ENCODE measurements at places on chromosomes 13 and 19.

GRCh38 chr19:51702103-51702824, 9.1 kb downstream of the SPACA6 start:
- DNase-seq = peak; percentile 31

GRCh38 chr19:4371247-4372164, 28.1 kb downstream of the MPND start:
- DNase-seq = no peak

DNA sequence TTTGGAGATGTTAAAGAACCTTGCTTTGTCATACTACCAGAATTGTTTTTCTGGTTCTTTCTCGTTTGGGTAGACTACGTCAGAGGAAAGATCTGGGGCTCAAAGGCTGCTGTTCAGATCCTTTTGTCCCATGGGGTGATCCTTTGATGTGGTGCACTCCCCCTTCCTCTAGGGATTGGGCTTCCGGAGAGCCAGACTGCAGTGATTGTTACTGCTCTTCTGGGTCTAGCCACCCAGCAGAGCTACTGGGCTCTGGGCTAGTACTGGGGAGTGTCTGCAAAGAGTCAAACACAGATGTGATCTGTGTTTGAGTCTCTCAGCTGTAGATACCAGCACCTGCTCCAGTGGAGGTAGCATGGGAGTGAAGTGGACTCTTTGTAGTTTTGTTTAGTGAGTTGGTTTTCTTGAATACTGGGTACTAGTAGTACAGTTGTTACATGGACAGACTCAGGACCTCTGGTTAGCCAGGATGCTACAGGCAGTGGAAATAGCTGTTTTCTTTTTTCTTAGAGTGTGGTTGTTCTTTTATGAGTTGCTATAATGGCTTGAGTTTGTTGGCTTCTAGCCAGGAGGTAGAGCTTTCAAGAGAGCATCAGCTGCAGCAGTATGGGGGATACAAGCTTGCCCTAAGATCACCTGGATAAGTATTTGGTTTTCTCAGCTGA, 34.4 kb downstream of the DNAJC15 start:
- peak; percentile 13 for DNase-seq

DNA sequence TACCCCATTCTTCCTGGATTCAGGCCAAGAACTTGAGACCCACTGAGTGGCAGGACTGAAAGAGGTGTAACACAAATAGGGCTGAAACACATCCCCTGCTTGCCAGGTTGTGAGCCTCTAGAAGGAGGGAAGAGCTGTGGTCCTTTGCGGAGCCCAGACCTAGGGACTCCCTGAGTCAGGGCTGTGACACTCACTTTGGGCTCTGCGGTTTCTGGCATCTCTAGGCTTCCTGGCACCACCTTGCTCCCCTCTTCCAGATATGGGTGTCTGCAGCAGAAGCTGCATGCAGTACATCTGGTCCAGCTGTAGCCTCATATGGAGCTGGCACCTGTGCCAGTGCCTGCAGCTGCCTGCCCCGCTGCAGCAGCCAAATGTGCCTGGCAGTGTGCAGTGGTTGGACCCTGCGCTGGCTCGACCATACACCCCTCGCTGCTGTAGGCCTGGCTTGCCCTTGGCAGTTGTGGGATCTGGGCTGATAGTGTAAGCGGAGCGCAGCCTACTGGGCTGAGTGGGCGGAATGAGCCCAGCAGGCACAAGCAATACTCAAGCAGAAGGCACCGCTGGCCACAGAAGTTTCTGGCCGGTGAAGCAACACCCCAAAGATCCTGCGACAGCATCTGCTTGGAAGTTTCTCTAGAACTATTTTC, 290.4 kb downstream of the SLITRK6 start:
- no peak for DNase-seq

GRCh38 chr13:97100821-97101220, 106.5 kb upstream of the OXGR1 start:
- no peak for DNase-seq

DNA sequence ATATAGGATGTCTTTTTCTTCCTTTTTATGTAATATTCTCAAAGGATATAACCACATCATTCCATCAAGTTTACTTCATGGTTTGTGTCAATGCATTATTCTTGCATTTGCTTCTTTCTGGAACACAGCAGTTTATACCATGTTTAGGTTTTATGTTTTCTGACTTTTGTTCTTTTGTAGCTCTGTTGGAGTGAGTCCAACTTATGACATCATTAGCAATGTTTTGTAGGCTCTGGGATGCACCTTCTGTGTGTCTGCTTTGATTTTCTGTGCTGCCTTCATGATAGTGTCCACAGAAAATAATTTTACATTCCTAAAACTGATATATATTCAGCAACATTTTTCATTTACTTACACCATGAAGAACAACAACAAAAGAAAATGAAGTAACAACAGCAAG, 68.9 kb downstream of the SHISA2 start:
- DNase-seq = no peak

- DNase-seq = no peak
Measured at GRCh38 chr13:76958841-76959432, 10.6 kb downstream of the ACOD1 start.

DNA sequence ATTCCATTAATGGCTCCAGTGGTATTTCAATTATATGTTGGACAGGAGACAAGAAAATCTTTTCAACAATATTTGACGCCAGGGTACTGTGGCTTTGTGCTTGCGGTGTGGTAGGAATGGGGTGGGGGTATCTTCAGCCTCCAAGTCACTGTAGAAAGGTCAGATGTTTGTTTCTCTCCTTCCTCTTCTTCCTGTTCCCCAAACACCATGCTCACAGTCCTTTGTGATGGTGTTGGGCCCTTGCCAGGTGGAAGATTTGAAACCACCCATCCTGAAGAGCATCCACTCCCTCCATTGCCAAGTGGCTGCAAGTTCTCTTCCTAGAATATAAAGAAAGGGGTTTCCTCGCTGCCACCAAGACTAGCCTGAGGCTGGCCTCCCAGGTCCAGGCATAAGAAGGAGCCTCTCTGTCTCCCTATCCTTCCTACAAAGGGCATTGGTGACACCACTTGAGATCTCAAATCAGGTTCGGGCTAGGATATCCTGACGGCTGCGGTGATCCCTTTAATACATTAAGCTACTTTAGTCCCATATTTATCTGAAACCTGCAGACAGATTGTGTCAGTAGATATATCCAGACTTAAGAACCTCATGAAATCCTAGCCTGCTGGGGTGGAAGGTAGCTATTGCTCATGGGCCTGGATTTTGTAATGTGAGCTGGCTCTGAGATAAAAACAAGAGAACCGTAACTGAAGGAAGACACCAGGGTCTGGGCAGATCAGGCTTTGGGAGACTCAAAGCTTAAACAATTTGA, 64.3 kb upstream of the SIAH3 start:
- no peak for DNase-seq

DNA sequence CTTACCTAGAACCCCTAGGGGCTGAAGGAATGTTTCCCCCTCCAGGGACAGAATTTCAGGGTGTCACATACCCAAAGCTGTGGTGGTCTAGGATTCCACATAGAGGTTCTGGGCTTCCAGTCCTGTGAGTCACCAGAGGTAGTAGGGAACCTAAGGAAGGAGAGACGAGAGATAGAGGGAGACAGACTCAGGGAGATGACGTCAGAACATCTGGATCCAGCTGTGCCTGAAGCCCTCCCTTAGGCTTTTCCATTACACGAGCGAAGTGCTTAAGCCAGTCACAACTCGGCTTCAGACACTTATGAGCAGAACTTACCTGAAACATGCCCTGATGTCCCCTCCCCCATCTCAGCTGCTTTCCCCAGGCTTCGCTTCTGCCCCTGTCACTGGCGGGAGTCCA, 11.8 kb upstream of the SELENOW start:
- DNase-seq = no peak

DNA sequence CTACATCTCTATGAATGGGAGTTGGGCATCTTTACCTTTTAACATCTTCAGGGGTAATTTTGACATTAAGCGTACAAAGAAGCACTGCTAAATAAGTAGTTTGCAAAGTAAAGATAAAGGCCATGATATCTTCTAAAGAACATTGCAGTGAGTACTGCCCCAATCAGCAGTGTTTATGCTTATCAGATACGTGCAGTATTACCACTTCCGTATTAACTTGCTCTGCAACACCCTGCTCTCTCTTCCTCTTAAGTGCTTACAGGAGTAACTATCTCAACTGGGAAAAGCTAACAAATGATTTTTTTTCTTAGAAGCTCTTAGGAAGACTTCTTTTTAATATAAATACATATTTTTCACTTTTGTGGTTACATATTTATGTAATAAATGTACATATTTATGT, 793.7 kb upstream of the SLC10A2 start:
- DNase-seq = no peak

GRCh38 chr13:98792785-98793495, 40.5 kb upstream of the SLC15A1 start:
- no peak for DNase-seq

GRCh38 chr19:5452594-5453565, 2.3 kb upstream of the ZNRF4 start:
- no peak for DNase-seq

DNA sequence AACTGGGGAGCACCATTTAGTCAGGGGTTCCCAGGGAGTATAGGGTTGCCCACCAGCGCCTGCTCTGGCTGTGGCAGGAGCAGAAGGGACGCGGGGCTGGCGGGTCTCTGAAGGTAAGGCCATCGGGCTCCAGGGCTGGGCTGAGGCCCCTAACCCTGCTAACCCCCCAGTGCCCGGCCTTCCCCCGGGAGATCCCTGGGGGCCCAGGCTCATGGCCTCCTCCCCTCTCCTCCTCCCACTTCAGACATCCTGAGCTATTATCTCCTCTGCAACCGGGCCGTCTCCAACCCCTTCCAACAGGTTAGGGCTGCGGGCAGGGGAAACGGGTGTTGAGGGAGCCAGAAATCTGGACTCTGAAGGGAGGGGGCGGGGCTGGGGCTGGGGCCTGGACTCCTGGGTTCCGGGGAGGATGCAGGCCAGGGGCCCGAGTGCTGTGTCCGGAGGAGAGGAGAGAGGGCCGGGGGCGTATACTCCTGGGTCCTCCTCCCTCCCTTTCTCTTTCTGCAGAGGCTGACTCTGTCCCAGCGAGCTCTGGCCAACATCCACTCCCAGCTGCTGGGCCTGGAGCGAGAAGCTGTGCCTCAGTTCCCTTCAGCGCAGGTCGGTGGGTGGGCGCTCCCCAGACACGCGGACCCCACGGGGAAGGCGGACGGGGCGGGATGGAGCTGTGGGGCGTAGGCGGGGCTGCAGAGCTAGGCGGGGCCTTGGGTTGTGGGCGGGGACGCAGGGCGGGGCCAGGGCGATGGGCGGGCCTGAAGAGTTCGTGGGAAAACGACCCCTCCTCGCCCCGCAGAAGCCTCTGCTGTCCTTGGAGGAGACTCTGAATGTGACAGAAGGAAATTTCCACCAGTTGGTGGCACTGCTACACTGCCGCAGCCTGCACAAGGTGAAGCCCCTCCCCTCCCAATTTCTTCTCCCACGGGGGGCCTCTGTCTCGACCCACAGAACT, 15.3 kb downstream of the TTYH1 start:
- no peak for DNase-seq

DNA sequence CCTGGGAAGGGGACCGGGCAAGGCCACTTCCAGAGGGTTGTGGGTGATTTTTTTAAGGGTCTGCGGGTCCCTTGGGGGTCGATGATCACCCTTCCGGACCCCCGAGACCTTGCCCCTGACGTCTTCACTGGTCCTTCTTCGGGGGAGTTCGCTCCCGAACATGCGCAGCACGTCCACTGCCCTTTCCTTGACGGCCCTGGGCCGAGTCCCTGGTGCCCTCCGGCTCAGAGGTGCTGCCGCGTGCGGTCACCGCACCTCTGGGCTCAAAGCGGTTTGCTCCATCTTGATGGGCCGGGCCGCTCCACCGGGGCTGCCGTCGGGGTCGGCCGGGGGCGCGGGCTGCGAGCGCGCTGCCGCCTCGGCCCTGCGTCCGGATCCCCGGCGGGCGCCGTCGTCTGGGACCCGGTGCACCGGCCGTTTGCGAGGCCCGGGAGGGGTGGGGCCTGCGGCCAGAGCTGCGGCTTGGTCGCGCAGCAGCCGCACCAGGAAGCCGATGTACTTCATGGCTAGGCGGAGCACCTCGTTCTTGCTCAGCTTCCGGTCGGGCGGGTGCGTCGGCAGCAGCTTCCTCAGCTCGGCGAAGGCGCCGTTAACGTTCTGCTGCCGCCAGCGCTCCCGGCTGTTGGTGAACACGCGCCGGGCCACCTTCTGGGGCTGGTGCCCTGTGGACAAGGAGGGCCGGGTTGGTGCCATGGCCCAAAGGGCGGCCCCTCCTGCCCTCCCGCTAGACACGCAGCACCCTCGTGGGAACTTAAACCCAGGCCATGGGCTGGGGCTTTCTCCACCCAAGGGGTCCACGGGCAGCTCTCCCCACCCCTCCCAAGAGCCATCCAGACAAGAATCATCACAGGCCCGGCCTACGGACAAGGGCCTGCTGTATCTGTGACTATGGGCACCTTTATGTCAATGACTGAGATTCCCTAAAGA, 3.3 kb downstream of the LYL1 start:
- DNase-seq = peak; percentile 66

GRCh38 chr19:51367255-51367564, 1.0 kb upstream of the ETFB start:
- no peak for DNase-seq

GRCh38 chr13:68358294-68358705, 1128.2 kb upstream of the PCDH9 start:
- DNase-seq = no peak

DNA sequence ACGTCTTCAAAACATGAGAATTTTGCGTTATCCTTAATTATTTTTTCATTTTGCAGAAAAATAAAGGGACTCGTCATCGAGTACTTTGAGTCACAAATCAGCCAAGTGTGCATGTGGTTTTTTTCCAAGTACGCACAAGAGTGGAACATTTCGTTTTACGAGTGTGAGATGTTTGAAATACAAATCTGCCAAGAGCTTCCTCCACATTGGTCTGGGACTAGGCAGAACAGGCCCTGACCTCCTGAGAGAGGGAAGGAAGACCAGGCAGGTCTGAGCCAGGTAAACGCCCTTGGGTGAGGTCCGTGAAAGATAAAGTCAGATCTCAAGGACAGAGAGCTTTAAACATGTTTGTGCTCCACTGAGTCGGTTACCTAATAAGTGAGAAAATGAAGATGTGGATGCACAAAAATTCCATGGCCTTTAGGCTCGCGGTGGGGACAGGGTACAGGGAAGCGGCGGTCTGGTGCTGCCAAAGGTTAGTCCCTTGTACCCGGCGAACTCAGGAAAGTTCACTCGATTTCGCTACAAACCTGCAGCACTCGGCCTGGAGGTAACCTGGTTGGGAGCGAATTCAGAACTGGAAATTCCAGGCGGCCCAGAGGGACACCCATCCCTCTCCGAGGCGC, 473 bp upstream of the ITM2B start:
- DNase-seq = no peak

DNA sequence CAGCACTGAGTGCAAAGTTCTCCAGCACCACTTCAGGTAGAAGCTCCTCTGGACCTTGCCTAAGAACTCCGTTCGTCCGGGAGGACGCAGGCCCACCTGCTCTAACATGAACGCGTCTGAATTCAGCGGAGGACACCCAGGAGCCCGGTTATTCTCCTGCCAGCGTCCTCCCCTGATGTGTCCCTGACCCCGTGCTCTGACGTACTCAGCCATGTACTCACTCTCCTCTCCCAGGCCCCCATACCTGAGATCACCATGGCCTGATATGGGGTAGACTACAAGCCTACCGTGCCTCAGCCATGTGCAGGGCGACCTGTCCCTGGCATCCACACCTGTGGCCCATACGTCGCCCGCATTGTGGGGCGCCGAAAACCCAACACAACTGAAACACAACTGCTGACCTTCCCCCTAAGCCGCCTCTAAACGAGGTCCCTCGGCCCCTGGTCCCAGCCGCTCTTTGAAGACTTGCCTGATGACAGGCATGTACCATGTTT, 744 bp upstream of the ZNF584 start:
- no peak for DNase-seq

GRCh38 chr19:45117167-45117594, 24.2 kb downstream of the PPP1R37 start:
- peak; percentile 13 for DNase-seq

GRCh38 chr13:112446347-112446861, 70.2 kb downstream of the SPACA7 start:
- no peak for DNase-seq
